ENCODE measurements at places on chromosomes 1 and 21.

DNA sequence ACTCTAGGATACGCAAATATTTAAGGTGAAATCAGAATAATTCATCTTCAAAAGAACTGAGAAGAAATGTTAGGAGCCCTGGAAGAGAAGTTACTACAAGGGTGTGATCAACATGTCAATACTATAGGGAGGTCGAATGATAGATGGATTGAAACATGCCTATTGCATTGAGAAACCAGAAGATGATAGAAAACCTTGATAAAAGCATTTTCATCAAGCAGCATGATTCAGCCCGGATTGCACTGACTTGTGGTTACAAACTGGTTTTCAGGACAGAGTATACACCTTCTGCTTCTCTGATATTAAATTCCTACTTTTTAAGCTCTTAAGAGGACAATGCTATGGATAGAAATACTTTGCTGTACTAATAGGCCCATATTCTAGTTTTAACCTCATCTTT lies 164.2 kb downstream of the FMN2 start:
- no peak for DNase-seq

- DNase-seq, result no peak
Measured at GRCh38 chr1:17400725-17401341, 28.8 kb downstream of the PADI6 start.

- DNase-seq, result no peak
Measured at GRCh38 chr1:23473037-23473800, 10.8 kb downstream of the ASAP3 start.

GRCh38 chr21:34946385-34946840 lies 102.7 kb downstream of the RUNX1 start:
- DNase-seq, result no peak

DNA sequence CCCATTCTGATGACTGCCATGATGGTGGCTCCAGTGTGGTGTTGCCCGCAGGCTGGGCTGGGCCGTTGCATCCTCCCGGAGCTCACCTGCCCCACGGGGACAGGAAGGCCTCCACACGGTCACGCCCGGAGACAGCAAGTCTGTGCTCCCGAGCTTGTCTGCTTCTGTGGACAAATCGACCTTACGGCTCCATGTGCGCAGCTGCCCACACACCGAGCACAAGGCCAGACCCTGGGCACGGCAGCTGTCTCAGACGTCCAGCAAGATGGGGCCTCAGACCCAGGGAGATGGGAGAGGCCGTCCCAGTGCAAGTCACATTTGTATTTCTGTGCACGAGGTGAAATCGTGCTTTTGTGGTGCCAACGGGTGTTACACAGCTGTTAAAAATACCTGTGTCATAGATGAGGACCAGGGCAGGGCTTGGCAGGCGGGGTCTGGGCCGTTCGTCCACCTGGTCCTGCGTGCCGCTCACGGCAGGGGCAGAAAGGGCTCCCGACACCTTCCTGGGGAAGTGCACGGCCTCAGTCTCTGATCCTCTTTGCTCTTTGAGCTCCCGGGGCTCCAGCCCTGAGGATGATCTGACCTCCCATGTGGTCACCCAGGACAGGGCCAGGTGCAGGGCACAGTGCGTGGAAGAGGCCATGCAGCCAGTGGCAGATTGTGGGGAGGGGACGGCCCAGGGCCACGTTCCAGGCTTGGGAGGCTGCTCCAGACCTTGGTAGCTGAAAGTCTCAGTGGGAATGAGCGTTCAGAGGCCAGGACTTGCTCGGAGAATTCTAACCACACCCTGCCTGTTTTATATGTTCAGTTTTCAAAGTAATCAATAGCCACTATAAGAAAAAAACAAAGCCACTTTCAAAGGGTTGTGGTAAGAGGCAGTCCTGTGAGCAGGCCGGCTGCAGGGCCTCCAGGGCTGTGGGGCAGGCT lies 13.5 kb downstream of the COL6A1 start:
- DNase-seq, result no peak

- no peak for DNase-seq
Measured at GRCh38 chr1:149966405-149966804, 29.7 kb upstream of the MTMR11 start.

All from NCI-H1694 (cell line).